ENCODE measurements at places on chromosomes 1 and 21. TPM values are rescaled to one million over a fixed set of nuclear protein-coding genes. Genes with fewer than 3 reads are reported as not detected.

GRCh38 chr1:224114787-224115175, 870 bp downstream of the FBXO28 start:
- no peak for DNase-seq

DNA sequence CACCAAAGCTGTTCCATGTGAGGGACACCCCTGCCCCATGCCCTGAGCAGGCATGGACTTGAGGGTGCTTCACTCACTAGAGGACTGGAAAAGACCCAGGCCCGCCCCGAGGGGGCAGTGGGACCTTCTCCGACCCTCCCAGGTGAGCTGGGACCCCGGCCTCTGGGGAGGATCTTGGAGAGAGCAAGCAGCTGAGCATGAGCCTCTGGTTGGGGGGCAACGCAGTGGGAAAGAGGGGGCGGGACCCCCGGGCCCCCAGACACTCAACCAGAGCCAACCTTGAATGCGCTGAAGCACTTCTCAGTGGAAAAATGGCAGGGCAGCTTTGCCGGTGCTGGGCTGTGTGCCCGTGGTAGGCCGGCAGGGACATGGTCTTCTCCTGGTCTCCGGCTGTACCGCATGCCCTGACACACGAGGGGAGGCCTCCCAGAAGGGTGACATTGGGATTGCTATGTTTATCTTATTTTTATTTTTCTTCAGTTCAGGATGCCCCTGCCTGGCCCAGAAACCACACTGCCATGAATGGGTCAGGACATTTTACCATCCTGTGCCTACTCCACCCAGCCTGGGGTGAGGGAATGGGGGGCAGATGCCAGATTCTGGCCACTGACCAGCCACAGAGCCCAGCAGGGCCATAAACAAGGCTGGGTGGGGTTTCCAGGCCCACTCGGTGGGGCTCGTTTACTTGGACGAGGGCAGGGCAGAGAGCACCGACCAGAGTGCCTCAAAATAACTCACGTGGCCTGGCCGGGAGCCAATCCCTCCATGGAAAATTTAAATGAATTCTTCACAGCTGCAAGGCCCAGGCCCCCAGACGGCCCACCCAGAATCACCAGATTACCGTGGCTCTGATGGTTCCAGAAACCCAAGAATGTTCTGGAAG, 17.2 kb upstream of the LAPTM5 start:
- DNase-seq, result no peak

GRCh38 chr21:31974454-31974985, 101.7 kb downstream of the HUNK start:
- no peak for DNase-seq

Gene OR2T11
- total RNA-seq, result not detected

- DNase-seq, result no peak
Measured at GRCh38 chr1:94989911-94990473, 63.1 kb upstream of the CNN3 start.

GRCh38 chr1:156053768-156054499, at the start of gene UBQLN4:
Gene UBQLN4, minus strand, starts transcription at chr1:156053798. Its CDS starts 97 bp downstream, at chr1:156053701.
- DNase-seq, result no peak

- no peak for DNase-seq
Measured at GRCh38 chr1:107138166-107138565, 2.7 kb upstream of the NTNG1 start.

- no peak for DNase-seq
Measured at GRCh38 chr1:10830961-10831668, 34.7 kb upstream of the CASZ1 start.

GRCh38 chr1:240116831-240117769, 25.4 kb downstream of the FMN2 start:
- no peak for DNase-seq

Gene MTX1
- total RNA-seq, result 28.2 TPM

Gene SPRR5
- not detected for total RNA-seq
